AG08395 (cell line): ENCODE measurements at places on chromosomes 1 and 21.
A peak's percentile ranks its signal among the peaks of the same experiment; 100 is the strongest.

- no peak for DNase-seq
Measured at GRCh38 chr1:197195100-197195499, 48.6 kb upstream of the ASPM start.

DNA sequence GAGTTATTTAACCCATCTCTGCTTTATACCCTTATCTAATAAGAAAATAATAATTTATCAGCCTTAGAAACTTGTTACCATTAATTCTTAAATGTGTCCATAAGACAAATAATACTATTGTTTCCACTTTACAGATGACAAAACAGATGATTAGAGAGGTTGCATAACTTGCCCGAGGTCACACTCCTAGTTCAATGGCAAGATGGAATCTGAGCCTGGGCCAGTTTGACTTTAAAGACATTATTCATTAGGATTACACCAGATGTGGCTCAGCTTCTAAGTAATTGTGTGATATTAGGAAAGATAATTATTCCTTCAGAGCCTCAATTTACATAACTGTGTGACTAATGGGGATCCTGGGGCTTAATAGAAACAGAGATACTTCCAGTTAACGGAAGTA is 42.3 kb upstream of the KCNK2 start:
- DNase-seq = no peak

GRCh38 chr1:38071312-38072256 is 25.0 kb upstream of the POU3F1 start:
- DNase-seq = peak; percentile 75

DNA sequence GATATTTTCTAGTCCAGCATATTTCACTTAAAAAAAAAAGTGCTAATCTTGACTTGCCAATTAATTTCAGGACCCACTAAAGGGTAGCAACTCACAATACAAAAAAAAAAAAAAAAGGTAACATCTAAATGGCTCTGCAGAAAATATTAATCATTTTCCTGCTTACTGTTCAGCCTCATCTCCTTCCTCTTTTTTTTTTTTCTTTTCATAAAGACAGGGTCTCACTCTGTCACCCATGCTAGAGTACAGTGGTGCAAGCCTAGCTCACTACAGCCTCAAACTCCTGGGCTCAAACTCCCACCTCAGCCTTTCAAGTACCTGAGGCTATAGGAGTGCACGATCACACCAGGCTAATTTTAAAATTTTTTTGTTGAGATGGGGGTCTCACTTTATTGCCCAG is 30.4 kb downstream of the TTC13 start:
- no peak for DNase-seq

DNA sequence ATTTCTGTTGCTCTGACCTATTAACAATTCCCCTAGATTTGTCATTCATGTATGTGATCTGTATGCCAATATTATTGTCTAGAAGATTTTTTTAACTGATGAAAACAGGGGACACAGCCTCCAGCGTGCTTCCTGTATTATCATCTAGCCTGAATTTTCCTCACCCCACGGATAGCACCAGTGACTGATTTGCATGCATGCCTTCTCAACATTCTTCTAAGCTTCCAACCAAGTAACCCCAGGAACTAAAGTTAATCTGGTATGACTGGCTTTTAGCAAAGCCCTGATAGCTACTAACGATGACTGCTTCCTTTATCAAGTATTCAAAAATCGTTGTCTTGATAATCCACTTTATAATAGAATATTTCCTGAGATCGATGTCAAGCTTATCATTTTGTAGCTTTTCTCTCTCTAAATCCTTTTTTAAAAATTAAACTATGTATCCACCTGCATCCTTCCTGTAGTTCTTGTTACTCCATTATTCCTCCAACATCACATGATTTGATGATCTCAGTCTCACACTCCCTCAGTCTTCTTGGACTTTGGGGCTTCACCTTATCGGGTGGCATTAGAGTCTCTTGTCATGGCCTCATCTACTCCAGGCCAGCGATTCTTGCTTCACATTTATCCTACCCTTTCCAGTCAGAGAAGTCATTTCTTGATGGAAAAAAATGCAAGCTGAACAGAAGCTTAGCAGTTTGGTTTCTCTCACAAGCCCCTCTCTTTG is 19.0 kb downstream of the BCAR3 start:
- DNase-seq = no peak

- no peak for DNase-seq
Measured at GRCh38 chr1:61873581-61873980, 131.3 kb downstream of the PATJ start.

GRCh38 chr1:27033043-27033746 is 20.5 kb upstream of the TENT5B start:
- no peak for DNase-seq

GRCh38 chr1:40385437-40386358 is 12.2 kb downstream of the SMAP2 start:
- DNase-seq = no peak

DNA sequence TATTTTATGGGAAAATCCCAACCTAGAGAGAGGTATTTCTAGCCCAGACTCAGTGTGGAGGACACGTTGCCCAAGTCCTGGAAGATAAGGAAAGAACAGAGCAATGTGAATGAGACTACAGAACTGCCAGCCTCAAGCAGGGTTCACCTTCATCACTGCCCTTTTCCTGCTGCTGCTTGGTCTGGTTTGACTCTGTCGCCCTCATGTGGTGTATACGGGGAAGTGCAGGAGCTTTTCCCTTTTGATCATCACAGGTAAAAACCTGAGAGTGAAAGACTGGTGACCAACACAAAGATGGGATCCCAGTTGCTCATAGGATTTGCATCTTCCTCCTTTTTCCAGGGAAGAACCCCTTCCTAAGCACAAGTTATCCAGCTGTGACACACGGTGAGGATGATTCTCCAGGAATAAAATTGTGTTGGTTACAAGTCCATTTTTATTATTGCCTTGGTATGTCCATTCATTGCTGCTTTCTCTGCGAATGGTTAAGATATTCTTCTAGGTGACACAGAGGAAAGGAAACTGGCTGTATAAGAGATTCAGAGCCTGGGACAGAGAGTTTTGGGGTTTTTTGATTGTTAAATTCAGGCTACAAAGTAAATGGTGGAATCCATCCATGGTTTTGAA is 89.5 kb upstream of the CD53 start:
- peak; percentile 67 for DNase-seq

GRCh38 chr1:52920791-52921291 is 699 bp downstream of the ECHDC2 start:
- DNase-seq = peak; percentile 27

- DNase-seq = no peak
Measured at GRCh38 chr1:47782414-47783166, 214.6 kb downstream of the TRABD2B start.

DNA sequence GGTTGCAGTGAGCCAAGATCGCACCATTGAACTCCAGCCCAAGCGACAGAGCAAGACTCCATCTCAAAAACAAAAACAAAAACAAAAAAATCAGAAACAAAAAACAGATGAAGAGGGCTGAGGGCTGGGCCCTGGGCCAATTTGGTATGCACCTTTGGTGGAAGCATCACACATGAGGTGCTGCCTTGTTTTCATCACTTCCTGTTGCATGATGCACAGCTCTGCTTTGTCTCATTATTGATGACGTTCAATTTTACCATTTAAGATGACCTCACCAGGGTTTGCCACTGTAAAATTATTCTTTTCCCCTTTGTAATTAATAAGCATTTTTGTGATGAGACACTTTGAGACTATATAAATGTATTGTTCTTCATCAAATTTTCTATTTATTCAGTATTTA is 9.8 kb upstream of the IFNAR2 start:
- DNase-seq = no peak

- DNase-seq = no peak
Measured at GRCh38 chr1:244901400-244902015, 37.2 kb upstream of the HNRNPU start.

GRCh38 chr1:24528744-24529143 is 26.1 kb downstream of the RCAN3 start:
- no peak for DNase-seq

- DNase-seq = no peak
Measured at GRCh38 chr1:13930151-13930550, 230.2 kb downstream of the PRDM2 start.

DNA sequence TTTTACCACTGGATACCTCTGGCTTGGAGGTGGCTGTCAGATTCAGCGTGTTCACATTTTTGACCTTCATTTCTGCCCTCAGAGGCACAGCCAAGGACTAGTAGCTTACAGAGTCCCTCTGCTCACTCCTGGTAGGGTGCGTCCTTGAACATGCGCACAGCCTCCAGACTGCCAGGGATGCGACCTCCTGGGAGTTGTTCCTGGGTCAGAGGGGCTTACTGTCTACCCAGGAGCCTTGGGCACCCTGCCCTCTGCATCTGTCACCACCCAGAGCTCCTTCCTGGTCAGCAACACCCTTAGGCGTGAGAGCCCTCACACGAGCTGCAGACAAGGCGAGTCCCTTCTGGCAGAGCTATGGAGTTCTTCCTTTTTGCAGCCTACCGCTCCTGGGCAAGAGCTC is 1.7 kb downstream of the SLX9 start:
- DNase-seq = no peak

- DNase-seq = no peak
Measured at GRCh38 chr1:201496296-201496690, 10.6 kb downstream of the CSRP1 start.

DNA sequence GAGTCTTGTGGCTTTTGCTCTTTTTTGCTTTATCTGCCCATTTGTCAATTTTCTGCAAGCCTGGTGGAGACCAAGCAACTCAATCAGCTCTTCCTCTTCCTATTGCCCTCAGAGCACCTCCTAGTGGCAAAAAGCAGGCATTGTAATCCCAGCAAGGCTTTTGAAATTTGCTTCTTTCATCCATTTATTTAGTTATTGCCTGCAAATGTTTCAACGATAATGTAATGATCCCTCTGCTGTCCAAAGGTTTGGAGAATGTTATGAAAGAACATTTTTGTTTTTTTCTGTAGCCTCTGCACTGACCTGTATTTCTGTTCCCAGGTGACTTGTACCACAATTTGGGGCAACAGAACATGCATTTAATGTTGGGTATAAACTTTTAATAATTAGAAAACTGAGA is 127.8 kb downstream of the GABPA start:
- peak; percentile 12 for DNase-seq

DNA sequence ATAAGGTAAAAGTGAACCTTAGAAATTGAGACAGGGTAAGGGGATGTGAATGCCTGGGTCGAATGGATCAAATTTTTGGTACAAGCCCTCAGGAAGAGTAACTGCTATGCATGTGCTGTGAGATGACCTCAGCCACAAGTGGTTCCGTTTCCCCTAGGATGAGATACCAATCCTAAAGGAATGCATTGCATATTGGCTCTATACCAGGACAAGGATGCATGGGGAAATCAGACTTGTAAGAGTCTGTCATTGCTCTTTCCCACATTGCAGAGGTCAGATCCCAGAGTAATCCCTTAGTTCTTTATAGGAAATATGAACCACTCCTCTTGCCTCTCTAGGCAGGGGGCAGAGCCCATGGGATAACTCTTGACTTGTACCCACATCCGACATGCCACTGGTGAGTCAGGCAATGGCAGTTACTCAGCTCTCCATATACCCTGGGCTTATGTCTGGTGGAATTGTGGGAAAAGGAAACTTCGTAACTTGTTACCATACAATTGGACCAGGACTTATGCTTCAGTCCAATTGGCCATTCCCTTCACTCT is 428.3 kb upstream of the ZRANB2 start:
- no peak for DNase-seq

- DNase-seq = no peak
Measured at GRCh38 chr1:54649130-54649898, 7.7 kb downstream of the MROH7 start.

DNA sequence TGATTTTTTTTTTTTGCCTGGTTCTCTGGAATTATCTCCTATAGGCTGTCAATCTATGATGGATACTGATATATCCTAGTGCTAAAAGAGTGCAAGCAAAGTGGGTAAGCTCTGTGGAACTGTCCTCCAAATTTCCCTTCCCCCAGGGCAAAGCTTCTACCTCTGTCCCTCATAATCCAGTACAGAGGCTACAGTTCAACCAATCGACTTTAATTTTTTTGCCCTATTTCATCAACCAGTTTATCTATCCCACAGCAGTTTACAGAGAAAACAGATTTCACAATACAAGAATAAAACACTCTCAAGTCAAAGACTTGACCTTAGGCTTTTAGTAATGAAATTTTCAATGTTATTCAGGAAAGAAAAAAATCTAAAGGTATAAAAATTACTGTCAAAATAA is 13.9 kb downstream of the PUM1 start:
- DNase-seq = no peak

DNA sequence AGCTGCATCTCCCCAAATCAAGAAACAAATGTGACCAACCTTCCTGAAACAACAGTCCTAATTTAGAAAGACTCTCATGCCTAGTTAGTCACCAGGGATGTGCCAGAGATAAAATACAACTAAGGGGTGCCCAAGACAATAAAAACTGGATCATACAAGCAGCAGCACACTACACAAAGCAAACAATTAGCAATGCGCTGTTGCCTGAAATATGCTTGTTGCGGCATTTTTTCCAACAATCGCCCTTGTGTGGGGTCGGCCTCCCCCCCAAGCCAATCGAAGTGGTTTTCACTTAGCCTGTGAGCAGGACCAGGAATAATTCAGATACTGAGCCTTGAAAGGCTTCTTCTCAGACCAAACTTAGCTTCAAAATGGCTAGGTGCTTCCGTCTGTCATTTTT is 1.4 kb upstream of the STMN1 start:
- DNase-seq = no peak

DNA sequence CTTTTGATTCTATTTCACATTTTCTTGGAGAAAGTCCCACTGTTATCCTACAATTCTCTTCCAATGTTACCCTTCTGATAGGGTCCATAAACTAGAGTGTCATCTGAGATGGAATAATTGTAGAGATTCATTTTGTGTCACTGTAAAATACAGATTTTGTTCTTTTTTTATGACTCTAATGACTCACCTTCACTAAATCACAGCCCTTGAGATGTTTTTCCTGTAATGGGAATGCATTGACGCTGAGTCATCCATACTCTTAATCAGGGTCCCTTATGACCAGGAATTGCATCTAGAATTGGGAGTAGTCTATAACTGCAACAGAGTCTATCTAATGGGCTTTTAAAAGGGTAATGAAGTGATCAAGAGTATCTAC is 315.5 kb downstream of the TGFB2 start:
- DNase-seq = peak; percentile 49

- no peak for DNase-seq
Measured at GRCh38 chr21:29642551-29643245, 297.1 kb downstream of the GRIK1 start.
